HFFc6 (cell line): ENCODE measurements at places on chromosomes 12 and 14.

DNA sequence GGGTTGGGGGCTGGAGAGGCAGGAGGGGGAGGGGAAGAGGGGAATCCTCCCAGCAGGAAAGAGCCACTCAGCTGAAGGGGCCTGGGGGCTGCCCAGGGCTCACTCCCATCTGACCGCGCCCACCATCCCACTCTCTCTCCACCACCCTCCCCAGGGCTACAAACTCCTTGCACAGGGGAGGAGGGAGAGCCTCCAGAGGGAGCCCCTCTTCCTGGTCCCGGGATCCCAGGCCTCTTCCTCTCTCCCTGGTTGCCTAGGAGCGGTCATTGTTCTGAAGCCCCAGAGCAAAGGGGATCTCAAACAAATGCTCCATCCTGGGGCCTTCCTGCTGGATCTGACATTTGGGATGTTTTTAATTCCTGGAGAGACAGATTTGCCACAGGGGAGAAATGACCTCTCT is 39.8 kb upstream of the DLK1 start:
- no peak for DNase-seq

- DNase-seq = peak; percentile 25
Measured at GRCh38 chr12:47267571-47267970, 187.8 kb upstream of the AMIGO2 start.

DNA sequence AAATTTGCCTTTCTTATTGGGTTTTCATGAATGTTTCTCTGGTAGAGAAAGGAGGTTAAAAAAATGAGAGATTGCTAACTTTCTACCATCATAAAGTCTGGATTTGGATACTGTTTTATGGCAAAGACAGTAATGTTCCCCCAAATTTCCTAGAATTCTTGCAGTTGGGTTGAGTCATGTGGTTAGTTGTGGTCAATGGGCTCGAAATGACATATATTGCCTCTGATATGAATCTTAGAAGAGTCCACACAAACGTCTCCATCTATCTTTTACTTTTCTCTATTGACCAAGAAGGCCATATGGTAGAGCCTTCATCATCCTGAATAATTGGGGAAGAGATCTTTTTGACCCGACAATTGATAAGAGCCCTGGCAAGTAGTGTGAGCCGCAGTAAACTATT is 119.5 kb upstream of the PMCH start:
- no peak for DNase-seq

DNA sequence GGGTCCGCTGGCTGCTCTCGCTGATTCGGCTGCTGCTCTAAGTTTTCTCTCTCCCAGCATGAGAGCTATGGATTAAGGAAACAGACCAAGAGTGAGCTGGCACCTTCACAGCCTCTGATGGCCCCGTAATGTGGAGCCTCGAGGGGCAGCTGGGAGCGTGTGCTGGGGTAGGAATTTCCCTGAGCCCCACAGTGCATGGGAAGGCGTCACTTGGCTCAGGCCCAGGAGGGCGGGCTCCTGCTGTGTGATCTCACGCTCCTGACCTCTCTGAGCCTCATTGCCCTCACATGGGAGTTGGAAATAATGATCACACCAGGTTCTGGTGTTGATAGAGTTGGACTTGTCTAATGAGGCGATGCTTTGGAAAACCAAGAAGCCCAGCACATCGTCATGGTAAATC is 238.6 kb upstream of the CRY1 start:
- no peak for DNase-seq

- no peak for DNase-seq
Measured at GRCh38 chr14:68792678-68792978, 239 bp downstream of the ZFP36L1 start.

DNA sequence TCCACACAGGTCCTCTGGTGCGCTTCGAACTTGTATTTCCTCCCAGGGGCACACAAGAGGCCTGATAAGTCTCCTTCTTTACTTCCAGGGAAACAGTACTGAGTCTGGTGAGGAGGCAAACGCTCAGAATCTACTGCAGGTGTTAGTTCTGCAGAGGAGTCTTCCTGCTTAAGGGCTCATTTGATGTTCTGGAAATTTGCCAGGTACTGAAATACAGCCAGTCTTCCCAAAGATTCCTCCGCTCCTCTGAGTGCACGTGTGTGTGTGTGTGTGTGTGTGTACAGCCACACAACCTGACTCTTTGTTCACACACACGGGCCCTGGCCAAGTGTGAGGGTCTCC is 92.0 kb downstream of the FBXL14 start:
- no peak for DNase-seq

GRCh38 chr12:110780448-110780847 is 37.8 kb upstream of the PPP1CC start:
- no peak for DNase-seq

DNA sequence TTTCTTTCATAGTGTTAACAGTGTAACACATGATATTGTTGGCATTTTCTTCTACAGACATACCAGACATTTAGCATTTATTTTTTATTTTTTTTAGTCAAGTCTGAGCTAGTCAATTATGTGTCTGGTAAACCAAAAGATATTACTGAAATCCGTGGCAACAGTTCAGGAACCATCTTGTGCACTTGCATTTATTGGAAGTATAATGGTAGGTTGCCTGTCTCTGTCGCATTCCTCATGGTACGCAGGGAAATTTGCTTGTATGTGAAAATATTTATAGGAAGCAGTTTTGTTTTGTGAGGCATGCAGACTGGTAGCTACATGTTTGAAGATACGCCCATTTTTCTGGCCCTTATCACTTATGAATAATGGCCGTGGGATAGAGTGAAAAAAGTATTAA is 186.1 kb upstream of the SLC38A2 start:
- DNase-seq = no peak

DNA sequence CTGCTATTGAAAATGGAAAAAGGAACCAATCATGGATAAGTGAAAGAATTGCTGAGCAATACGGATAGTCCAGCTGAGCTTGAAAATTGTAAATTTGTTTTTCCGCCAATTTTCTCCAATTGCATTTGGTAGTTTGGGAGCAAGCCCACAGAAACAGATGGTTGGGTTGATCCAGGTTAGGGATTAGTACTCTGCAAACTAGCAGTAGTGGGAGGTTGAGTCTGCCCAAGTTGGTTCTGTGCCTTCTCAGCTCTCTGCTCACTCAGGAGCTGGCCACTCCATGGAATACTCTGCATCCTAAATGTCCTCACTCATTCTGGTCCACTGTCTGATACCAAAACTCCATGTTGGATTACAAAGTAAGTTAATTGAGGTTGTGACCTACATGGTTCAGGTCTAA is 361.1 kb upstream of the ATP2B1 start:
- no peak for DNase-seq

DNA sequence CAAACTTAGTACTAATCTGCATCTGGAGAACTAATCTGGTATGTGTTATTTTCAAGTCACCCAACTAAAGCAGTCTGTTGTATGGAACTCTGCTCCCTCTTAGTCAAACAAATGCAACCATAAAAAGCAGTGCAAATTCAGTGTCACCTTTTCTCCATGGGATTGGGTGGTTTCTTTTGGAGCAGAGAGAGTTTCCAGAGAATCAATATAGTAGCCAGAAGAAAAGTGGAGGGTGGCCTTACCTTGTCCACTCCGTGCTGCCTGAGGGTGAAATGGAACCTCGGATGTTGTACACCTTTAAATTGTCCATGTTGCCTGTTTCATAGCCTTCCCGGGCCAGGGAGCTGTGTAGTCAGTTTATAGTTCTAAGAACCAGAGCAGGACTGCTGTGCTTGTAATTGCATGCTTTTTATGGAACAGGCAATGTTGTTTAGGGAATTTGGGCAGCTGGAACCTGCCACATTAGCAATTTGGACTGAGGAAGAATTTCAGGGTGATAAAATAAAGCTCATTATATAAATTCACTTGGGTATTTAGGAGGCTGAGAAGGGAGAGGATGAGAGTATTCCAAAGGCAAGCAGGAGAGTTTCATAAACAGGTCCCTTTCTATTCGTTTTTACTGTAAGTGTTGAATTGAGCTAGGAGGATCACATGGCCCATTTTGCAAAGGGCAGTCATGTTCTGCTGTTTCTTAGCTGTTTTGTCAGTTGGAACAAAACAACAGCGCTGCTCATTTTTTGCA is 60.5 kb downstream of the CRADD start:
- no peak for DNase-seq

GRCh38 chr12:52146822-52147366 is 44.9 kb downstream of the KRT80 start:
- DNase-seq = no peak

DNA sequence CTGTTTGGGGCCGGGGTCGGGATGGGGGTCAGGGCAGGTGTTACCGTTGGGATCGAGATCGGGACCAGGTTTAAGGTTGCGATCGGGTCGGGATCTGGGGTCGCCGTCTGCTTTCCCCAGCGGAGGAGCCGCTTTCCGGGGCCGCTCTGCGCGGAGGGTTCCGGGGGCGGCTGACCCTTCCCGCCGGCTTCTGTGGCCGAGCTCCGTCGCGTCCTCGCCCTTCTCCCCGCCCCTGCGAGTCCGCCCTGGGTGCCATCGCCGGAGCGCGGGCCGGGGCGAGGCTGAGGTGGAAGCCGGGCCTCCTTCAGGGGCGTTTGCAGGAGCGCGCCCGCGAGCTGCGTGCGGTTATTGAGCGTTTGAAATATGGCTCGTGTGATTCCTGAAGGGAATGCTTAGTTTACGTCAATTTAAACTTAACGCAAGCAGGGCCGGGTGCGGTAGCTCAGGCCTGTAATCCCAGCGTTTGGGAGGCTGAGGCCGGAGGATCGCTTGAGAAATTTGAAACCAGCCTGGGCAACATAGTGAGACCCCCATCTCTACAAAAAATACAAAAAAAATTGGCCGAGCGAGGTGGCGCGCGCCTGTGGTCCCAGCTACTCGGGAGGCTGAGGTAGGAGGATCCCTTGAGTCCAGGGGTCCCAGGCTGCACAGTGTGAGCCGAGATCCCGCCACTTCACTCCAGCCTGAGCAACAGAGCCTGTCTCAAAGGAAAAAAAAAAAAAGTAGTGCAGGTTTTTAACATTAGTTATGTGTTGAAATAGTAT is 620 bp downstream of the PGAM5 start:
- no peak for DNase-seq

GRCh38 chr14:26427097-26427496 is 170.7 kb downstream of the NOVA1 start:
- no peak for DNase-seq

- no peak for DNase-seq
Measured at GRCh38 chr12:52584156-52584682, 10.6 kb upstream of the KRT74 start.

DNA sequence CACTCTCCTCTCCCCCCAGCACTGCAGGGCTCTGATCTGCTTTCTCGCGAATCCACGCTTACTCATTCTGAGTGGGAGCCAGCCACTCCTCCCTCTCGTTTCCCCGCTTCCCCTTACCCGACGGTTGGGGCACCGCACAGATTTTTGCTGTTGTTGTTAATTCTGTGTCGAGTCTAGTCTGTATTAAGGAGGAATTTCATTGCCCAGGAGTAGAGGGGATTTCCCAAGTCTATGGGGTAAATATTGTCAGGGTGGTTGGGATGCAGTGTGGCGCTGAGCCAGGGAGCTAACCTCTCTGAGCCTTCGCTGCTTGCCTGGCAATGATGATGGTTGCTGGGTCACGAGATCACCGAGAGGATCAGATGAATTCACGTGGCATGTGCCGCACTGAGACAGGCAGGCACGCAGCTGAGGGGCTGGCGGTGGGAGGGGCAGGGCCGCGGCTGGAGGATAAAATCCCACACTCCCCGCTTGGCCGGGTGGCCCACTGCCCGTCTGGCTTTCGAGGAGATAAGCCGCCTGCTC is 18.5 kb downstream of the NCOR2 start:
- DNase-seq = peak; percentile 46

DNA sequence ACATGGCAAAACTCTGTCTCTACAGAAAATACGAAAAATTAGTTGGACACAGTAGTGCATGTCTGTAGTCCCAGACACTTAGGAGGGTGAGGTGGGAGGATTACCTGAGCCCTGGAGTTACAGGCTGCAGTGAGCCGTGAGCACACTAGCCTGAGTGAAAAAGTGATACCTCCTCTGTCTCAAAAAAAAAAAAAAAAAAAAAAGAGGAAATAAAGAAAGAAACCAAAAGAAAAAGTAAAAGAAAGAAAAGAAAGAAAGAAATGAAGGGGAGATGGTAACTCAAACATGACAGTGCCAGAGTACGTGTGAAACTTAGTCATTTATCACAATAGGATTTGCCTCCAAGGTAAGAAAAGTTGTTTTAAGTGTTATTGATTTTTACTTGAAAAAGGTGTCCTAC is 407.0 kb upstream of the MGAT4C start:
- DNase-seq = no peak

- no peak for DNase-seq
Measured at GRCh38 chr14:103097994-103098957, 3.8 kb downstream of the EXOC3L4 start.

DNA sequence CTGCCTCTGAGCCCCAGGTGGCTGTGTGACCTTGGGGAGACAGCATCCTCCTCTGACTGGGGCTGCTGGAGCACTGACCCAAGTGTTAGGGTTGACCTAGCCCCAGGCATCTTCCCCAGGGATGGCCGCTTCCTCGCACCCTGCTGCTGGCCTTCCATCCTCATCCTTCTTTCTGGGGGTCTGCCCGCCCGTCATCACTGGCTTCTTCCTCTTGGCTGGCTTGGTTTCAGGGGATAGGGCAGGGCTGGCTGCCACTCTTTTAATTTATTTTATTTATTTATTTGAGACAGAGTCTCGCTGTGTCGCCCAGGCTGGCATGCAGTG is 3.5 kb downstream of the TEDC1 start:
- no peak for DNase-seq

- DNase-seq = peak; percentile 77
Measured at GRCh38 chr12:95117178-95117599, 43.8 kb upstream of the NR2C1 start.

DNA sequence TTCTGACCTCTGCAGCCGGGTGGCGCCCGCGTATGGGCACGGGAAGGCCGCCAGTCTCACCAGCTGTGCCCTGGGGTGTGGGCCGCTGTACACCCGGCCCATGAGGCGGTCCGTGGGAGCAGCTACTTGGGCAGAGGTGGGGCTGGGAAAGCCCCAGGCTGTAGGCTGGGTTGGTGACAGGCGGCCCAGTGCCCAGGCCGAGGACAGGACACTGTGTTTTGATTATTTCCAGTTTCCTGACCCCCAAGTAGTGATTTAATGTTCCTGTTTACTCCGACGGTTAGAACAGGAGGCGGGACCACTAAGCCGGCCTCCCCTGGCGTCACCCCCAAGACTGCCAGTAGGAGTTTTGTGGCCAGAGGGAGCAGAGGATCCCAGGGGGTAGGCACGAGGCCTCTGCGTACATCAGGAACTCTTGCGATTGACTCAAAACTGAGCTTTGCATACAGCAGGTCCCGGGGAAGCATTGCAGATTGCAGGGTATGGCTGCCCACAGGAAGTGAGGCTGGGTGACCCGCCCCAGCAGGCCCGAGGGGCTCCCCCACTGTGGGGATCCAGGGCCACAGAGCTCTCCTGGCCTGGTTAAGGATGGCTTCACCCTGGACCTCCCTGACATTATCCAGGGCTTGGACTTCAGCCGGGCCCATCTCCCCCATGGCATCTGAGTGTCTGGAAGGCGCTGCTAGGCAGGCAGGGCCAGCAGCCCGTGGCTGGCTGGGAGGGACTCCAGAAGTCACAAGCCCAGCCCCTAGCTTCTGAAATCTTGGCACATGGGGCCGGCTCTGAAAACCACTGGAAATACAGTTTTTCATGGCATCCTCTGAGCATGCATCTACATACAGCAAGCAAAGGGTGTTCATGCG is 42.5 kb upstream of the DIO3 start:
- no peak for DNase-seq

- DNase-seq = no peak
Measured at GRCh38 chr14:56211844-56212243, 93.6 kb downstream of the PELI2 start.

GRCh38 chr14:63512861-63513260 is 30.3 kb downstream of the PPP2R5E start:
- no peak for DNase-seq

GRCh38 chr14:37021390-37021789 is 151.0 kb downstream of the SLC25A21 start:
- DNase-seq = no peak

GRCh38 chr14:34912182-34912581 is 37.0 kb upstream of the BAZ1A start:
- DNase-seq = no peak
